ENCODE measurements at places on chromosomes 7 and 10. TPM values are rescaled to one million over a fixed set of nuclear protein-coding genes. Genes with fewer than 3 reads are reported as not detected.

The PNLIPRP3 gene
- total RNA-seq, result under 0.01 TPM

The ICA1 gene
- total RNA-seq, result 37.6 TPM

The CELF2 gene
- total RNA-seq, result 4.0 TPM

The NEUROD6 gene
- not detected for total RNA-seq

The CACNB2 gene
- total RNA-seq, result under 0.01 TPM

The PRR15 gene
- not detected for total RNA-seq

The STK31 gene
- total RNA-seq, result 0.13 TPM

The CYP2E1 gene
- 0.13 TPM for total RNA-seq

The HPS6 gene
- total RNA-seq, result 26.1 TPM

The SRGN gene
- 218 TPM for total RNA-seq

The TLL2 gene
- under 0.01 TPM for total RNA-seq

The ADRB1 gene
- total RNA-seq, result 7.2 TPM

The MOGAT3 gene
- not detected for total RNA-seq

The TEX47 gene
- total RNA-seq, result not detected

The NOD1 gene
- 18.5 TPM for total RNA-seq

The NME8 gene
- total RNA-seq, result not detected

The GIMAP8 gene
- 157 TPM for total RNA-seq

The CLIP2 gene
- total RNA-seq, result 28.8 TPM

The PRF1 gene
- total RNA-seq, result not detected

The RGR gene
- not detected for total RNA-seq

The CASD1 gene
- total RNA-seq, result 13.8 TPM

The PTF1A gene
- not detected for total RNA-seq

The MGAM2 gene
- not detected for total RNA-seq

The TCAF2 gene
- total RNA-seq, result 7.3 TPM

The APBB1IP gene
- not detected for total RNA-seq

The ATOH7 gene
- not detected for total RNA-seq

The SEMA3D gene
- 9.4 TPM for total RNA-seq

The SMO gene
- 2.3 TPM for total RNA-seq

The EGR2 gene
- not detected for total RNA-seq

The SCART1 gene
- 0.26 TPM for total RNA-seq

The ITGA8 gene
- total RNA-seq, result 1.2 TPM

The ADAM22 gene
- total RNA-seq, result 0.26 TPM

The CALML3 gene
- not detected for total RNA-seq

The IPMK gene
- 5.6 TPM for total RNA-seq

The CALML5 gene
- not detected for total RNA-seq

The PPP1R3C gene
- 0.13 TPM for total RNA-seq

Data from dermis microvascular lymphatic vessel endothelial cell (primary cell).